SW 1271 (cell line): ENCODE measurements at places on chromosomes 4 and X.

DNA sequence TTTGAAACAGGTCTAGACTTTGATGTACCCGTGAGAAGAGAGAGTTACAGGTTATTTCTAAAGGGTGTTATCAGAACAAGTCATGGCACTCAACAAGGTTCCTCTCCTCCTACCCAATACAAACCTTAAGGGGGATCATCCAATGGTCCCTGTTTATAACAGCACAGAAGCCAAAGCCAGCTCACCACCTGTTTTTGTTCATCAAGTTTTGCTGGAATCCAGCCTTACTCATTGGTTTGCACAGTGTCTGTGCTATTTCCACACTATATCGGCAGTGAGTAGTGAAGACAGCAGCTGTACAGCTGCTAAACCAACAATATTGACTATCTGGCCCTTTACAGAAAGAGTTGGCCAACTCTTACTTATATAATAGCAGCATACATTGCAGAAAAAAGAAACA is 262.1 kb upstream of the STS start:
- no peak for DNase-seq

DNA sequence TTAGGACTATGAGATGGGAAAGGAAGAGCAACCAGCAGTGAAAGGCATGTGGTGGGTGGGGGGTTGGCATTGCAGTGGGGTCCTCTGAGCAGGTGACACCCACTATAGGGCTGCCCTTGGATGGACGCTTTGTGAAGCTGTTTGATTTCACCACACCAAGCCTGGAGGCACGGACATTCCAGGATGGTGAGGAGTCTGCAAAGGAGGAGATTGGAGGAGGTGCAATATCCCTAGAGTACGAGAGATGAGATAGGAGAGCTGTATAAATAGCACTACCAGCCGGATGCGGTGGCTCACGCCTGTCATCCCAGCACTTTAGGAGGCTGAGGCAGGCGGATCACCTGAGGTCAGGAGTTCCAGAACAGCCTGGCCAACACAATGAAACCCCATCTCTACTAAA is 42.3 kb downstream of the SHOX start:
- no peak for DNase-seq

- peak; percentile 3 for DNase-seq
Measured at GRCh38 chrX:150587585-150588503, 19.4 kb downstream of the MTM1 start.

GRCh38 chrX:133444196-133444595 is 28.9 kb upstream of the GPC4 start:
- DNase-seq: no peak

DNA sequence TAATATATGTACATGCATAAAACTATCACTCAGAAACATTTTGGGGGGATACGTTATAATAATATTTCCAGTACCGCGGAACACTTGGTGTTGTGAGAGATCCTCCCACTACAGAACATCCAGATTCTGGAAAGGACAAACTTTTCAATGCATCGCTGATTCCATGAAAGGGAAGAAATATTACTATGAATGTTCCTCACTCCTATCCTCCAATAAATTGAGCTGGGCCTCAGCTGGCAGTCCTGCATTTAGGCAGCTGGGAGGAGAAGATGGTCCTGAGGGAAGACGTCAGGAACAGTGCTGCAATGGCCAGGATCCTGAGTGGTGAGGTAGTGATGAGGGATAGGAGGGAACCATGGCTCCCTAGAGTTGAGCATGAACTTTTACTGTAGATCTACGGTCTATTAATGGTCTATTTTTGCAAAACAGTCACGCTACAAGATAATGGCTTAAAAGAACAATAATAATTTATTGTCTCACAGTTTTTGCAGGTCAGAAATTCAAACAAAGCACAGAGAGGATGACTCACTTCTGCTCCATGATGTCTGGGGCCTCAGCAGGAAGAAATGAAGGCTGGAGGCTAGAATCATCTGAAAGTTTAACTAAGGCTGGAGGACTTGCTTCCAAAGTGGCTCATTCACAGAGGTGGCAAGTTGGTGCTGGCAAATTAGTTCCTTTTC is 538.1 kb downstream of the STIM2 start:
- no peak for DNase-seq

- DNase-seq: no peak
Measured at GRCh38 chrX:84747516-84747915, 245.3 kb upstream of the HDX start.

DNA sequence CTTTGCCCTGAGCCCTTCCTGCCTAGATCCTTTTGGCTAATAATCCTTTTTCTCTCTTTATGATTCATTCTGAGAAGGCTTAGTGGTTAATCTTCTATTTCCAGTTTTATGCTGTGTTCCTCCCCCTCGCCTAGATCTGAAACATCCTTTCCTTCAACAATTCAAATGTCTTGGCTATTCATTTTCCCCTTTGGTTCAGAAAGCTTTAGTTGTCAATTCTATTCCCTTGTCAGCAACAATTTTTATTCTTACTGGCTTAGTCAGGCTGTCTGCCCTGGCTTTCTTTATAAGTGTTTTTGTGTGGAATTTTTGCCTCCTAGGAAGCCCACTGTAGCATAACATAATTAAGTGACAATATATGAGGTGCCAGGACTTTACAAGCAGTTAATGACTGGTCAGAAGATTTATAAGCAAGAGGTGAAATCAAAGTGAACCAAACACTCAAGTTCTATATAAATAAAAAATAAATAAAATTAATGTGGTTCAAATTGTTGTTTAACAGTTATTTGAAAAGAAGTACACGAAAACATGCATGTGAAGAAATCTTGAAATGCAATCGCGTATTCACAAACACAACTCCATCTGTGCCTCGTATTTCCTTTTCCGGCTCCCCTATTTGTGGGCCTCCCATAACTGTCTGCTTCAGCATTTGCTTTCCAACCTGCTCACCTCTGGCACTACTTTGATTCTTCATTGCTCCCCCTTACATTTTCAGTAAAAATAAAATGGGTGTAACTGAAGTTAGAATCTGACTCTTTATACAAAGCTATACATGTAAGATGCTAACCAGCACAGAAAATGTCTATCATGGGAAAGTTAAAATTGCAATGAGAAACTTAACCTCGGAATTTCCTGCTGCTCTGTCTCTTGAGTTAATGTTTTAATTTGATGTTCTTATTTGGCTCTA is 235.4 kb downstream of the SPRY1 start:
- no peak for DNase-seq

DNA sequence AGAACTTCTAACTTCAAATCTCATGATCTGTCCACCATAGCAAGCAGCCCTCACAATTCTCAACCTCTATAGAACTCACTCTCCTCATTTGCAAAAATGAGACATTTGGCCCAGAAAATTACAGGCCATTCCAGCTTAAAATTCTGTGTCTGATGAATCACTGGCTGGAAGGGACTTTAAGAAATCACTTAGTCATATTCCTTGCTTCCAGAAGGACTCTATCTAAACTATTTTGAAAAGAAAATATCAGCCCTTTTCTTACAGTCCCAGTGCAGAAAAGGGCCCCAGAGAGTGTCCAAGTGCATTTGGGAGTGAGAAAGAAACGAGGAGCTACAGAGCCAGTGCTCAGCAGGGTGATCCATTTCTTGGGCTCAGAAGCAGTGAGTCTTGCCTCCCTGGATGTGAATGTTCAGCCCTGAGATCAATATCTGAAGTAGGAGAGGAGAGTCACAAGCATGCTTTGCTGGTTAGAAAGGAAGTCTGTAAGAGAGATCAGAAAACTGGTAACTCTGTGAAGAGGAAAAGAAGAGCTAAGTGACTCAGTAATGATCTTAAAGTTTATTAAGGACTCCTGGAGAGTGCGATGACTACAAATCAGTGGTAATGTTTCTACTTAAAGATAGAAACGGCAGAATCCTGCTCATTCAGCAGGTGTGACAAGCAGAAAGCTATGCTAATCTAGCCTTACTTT is 139.8 kb downstream of the PALLD start:
- DNase-seq: no peak

DNA sequence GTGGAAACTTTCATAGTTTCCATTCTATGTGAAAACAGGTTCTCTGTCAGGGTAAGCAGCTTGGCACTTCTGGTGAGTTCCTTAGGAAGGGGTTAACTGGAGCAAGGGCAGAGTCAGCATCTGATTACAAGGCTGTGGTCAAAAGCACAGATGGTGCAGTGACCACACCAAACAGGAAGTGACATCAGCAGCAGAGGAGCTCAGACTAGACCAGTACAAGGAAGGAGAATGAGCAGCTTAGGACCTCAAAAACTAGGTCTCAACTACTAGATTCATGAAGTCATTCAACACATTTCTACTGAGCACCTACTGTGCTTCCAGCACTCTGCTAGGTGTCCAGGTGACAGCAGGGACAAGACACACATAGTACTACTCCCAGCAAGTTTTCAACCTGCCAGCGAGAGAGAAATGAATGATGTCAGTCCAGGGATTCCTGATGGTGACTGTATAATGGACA is 130.2 kb downstream of the AMELX start:
- no peak for DNase-seq

- no peak for DNase-seq
Measured at GRCh38 chr4:87100168-87100567, 120.2 kb downstream of the KLHL8 start.

- DNase-seq: no peak
Measured at GRCh38 chr4:88661739-88662138, 35.9 kb downstream of the NAP1L5 start.

GRCh38 chr4:73684097-73684496 is 56.3 kb upstream of the CXCL8 start:
- DNase-seq: no peak

- peak; percentile 41 for DNase-seq
Measured at GRCh38 chr4:101356928-101357327, 9.6 kb upstream of the PPP3CA start.

DNA sequence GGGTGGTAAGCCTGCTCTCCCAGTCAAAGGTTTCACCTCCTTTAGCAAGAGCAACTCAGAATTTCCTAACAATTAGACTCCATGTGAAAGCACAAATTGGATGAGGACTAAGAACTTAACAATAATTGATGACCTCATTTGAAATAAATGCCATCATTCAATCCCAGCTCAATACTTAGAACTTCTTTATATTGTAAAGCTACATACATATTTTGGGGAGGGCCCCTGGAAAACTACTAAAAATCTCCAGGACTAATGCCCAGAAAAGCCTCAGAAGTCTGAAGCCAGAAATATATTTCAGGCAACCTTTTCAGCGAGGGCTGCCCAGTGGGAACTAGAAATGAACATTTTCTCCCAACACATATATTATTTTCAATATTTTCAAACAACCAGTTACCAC is 38.1 kb downstream of the AMOT start:
- DNase-seq: no peak

GRCh38 chr4:70632028-70632427 is 3.5 kb downstream of the ENAM start:
- DNase-seq: peak; percentile 62

- DNase-seq: no peak
Measured at GRCh38 chr4:152900395-152900794, 35.7 kb upstream of the FHDC1 start.

DNA sequence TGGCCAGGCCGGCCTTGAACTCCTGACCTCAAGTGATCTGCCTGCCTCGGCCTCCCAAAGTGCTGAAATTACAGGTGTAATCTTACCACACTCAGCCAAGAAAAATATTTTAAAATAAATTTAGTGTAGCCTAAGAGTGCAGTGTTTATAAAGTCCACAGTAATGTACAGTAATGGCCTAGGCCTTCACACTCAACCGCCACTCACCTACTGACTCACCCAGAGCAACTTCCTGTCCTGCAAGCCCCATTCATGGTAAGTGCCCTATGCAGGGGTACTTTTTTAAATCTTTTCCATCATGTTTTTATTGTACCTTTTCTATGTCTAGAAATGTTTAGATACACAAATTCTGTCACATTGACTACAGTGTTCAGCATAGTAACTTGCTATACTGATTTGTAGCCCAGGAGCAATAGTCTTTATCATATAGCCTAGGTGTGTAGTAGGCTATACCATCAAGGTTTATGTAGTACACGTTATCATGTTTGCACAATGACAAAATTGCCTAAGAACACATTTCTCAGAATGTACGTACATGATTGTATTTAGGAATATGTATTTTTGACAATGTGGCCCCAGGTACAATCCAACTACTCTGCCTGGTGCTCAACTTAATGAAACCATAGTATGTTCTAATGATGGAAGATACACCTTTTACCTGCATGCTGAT is 455.2 kb downstream of the PCDH7 start:
- no peak for DNase-seq

DNA sequence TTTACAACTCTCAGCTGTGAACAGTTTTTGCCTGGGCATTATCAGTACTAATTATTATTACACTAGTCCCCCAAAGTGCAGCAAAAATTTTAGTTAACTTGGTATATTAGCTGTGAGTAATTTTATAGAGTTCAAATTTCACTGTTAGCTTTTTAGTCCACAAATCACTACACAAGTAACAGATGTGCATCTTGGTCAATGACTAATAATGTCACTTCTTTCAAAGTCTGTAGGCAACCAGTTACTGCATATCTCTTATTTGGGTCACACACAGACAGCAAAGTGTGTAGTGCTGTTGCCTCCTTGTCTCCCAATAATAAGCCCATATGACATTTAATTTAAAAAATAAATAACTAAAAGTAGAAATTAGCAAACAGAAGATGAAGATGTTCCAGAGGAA is 159.9 kb downstream of the SCFD2 start:
- DNase-seq: no peak

GRCh38 chr4:151604238-151604637 is 156.6 kb downstream of the GATB start:
- no peak for DNase-seq

DNA sequence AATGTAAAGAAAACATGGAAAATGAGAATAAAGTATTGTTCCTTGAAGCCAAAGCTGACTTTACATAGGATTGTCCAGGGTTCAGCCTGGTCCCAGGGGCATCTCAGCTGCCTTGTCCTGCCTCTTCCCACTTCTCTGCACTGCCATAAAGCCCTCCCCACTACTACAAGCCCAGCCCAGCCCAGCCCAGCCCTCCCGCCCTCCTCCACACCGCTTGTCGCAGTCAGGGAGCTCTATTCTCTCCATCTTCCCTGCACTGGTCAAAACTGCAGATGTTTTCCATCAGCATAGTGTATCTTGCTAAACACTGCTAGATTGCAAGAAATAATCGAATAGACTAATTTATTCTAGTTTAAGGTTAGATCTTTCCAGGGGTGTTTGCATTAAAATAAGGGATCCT is 100.3 kb downstream of the TENM3 start:
- DNase-seq: no peak

DNA sequence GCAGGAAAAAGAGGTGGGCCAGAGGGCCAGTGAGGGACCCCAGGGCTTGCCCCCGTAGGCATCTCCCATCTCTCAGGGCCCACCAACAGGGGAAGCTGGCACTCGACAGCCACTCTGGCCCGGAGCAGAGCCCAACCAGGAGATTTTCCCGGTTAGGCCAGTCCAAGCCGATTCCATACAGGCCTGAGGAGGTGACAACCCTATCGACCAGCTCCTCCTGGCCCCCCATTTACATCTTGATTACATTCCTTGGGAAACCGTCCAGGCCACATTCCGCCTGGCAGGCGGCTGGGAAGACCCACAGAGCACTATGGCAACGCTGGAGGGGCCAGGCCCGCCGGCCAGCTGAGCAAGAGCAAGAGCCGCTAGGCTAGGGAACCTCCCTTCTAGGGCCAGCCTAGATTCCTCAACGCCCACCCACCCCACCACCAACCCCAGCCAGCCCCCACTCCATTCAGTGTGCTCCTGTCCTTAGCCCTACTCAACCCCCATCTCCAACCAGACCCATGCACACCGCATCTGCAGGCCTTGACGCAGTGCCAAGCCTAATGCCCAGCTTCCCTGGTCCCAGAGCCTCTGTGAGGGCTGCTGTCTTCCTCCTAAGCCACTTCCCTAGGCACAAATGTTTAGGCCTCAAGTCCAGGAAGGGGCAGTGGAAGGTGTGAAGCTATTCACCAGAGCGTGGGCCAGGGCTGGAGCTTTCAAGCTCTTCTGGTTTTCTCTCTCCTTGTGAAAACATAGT is 161.2 kb downstream of the EFNB1 start:
- no peak for DNase-seq

- DNase-seq: no peak
Measured at GRCh38 chr4:108060686-108061321, 71.1 kb downstream of the HADH start.
